ENCODE measurements at places on chromosomes 7 and 10. TPM values are rescaled to one million over a fixed set of nuclear protein-coding genes. Genes with fewer than 3 reads are reported as not detected.

GRCh38 chr7:35258125-35258867 is 4.4 kb upstream of the TBX20 start:
- no peak for DNase-seq

DNA sequence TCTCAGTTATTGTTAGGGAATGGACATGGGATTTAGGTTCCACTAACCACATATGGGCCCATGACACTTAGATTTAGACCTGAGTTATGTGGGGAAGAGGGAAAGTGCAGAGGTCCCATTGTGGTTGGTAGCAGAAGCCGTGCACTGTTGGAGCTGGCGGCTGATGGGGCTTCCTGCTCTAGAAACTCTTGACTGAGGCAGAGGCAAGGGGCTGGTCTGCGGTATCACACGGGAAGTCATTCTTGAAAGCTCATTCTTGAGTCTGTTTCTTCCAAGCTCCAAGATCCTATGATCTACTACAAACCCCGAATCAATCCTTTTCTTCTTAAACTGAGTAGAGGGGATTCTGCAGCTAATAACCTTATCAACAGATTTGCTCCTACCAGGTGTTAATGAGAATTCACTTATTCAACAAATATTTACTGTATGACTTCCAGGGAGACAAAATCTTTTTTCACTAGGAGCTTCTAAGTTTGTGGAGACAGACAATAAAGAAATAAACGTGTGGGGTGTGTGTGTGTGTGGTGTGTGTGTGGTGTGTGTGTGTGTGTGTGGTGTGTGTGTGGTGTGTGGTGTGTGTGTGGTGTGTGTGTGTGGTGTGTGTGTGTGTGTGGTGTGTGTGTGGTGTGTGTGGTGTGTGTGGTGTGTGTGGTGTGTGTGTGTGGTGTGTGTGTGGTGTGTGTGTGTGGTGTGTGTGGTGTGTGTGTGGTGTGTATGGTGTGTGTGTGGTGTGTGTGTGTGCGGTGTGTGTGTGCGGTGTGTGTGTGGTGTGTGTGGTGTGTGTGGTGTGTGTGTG is 57.1 kb downstream of the AOC1 start:
- peak; percentile 55 for DNase-seq

- DNase-seq, result no peak
Observed at GRCh38 chr7:111091593-111092358, 849 bp downstream of the LRRN3 start.

DNA sequence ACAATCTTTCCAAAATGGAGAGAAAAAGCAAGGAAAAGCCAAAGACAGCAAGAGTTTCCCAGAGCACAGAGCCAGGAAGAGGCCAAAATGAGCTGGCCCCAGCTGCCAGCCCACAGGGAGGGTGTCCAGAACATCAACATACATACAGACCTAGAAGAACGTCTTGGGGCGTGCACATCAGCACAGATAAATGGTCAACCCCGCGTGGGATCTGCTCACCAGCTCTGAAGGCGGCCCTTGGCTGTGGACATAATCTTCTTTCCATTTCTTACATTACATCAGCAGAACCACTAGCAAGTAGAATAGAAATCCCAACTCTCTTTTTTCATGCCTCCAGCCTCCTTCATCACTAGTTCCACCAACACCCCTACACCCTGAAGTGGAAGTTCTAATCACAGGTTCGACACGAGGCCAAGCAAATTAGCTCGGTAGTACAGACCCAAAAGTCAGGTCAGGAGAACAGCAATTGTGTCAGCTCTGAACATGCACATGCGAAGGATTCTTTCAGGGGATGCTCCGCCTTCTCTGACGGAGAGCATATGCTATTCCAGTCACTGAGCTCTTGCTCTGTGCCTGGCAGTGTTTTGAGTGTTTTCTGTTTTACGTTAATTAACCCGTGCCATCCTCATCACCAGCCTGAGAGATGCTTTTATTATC is 16.4 kb downstream of the SH3PXD2A start:
- DNase-seq, result no peak

GRCh38 chr10:26177341-26177740 is 39.2 kb upstream of the GAD2 start:
- no peak for DNase-seq

- no peak for DNase-seq
Observed at GRCh38 chr10:118790058-118790457, 35.3 kb upstream of the CACUL1 start.

GRCh38 chr7:8325067-8325466 is 63.1 kb upstream of the ICA1 start:
- no peak for DNase-seq

DNA sequence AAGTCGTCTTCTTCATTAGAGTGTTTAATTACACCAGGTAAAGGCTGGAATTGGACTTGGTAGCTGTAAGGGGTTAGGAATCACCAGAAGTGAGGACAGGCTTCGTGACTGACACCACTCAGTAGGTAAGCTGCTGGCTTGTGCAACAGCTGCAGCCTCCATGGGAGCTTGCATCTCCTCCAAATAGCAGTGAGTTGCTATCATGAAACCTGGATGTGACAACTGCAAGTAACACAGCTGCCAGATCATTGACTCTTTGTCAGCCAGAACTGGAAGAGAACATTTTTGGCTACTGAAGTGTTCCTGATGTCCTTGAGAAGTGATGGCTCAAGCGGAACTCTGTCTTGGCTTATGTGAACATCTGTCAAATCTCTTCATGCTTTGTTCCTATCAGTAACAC is 64.1 kb upstream of the MSRB2 start:
- no peak for DNase-seq

DNA sequence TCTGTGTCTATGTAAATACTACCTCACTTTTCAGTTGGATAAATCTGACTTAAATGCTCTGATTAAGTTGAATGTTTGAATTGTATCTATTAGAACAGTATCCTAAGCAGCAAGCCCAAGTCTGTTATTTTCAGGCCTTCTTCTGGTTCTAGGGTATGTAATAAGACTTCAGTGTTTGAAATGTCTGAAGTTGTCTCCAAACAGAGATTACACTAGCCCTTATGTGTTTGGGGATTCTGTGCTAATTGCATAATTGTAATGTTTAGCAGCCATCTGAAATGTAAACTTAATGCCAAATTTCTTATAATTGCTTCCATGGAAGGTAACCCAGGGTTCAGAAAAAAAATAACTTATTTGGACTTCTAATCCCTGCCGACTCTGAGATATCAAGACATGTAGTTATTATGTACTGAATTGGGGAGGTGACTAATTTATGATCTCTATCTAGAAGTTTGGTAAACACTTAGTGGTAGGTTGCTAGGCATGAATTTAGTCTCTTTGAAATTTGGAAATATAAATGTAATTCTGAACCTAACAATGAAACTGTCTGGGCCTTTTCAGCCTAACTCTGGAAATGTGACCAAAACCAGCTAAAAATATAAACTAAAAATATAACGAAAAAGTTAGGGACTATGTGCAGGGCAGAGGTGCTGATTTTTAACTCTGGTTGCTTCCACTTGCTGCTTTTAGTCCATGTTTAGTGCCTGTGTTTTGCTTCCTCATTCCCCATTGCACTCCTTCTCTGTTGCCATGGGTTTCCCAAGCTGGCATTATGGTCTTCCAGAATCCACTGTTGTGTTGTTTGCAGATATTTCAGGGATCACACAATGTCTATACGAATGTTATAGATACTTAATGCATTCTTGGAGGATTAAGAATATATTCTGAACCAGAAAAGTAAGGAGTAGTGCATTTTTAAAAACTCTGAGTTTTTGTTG is 54.8 kb downstream of the MCU start:
- DNase-seq, result no peak

DNA sequence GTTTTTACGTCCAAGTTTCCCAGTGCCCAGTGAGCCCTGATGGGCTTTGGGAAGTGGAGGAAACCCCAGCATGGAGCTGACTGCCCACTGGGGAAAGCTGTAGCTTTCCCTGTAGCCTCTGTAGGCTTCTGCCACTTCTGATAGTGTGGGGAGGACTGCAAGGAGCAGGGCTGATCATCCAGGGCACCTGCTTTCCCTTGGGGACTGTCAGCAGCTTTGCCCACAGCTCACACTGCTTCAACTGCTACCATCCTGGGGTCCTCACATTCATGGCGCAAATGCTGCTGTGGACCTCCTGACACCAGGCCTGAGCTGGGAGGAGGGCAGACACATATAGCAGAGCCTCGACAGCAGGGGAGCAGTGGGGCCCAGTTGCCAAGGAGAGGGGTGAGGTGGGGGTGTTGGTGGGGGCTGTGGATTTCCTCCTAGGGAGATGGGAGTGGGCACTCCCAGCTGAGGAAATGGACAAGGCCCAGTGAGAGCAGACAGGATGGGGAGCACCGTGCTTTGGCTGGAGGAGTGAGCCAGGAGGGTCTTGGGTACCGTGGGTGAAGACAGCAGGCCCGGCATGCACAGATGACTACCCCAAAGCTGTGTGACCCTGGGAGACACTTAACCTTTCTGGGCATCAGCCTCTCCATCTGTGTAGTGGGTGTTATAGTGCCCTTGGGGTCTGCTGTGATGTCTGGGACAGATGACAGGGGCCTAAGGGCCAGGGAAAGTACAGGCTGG is 16.2 kb downstream of the RAMP3 start:
- DNase-seq, result peak; percentile 16

DNA sequence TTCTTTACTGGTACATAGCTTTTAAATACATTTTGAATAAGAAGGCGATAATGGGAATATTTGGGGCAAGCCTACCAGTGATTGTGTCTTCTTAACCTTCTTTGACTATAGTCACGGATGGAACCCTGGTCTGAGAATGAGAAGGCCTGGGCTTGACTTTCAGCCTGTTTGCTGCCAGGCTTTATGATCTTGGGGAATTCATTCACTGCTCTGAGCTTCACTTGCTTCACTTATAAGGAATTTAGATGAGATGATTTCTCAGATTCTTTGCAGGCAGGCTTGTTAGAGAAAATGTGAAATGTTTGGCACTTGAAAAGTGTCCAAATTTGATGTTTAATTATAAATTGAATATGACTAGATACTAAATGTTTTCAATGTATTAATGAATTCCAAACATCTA is 42.5 kb downstream of the NUP205 start:
- no peak for DNase-seq

- no peak for DNase-seq
Observed at GRCh38 chr7:29723599-29723998, 82.7 kb upstream of the WIPF3 start.

GRCh38 chr7:121500360-121501058 is 104.4 kb upstream of the FAM3C start:
- DNase-seq, result no peak

DNA sequence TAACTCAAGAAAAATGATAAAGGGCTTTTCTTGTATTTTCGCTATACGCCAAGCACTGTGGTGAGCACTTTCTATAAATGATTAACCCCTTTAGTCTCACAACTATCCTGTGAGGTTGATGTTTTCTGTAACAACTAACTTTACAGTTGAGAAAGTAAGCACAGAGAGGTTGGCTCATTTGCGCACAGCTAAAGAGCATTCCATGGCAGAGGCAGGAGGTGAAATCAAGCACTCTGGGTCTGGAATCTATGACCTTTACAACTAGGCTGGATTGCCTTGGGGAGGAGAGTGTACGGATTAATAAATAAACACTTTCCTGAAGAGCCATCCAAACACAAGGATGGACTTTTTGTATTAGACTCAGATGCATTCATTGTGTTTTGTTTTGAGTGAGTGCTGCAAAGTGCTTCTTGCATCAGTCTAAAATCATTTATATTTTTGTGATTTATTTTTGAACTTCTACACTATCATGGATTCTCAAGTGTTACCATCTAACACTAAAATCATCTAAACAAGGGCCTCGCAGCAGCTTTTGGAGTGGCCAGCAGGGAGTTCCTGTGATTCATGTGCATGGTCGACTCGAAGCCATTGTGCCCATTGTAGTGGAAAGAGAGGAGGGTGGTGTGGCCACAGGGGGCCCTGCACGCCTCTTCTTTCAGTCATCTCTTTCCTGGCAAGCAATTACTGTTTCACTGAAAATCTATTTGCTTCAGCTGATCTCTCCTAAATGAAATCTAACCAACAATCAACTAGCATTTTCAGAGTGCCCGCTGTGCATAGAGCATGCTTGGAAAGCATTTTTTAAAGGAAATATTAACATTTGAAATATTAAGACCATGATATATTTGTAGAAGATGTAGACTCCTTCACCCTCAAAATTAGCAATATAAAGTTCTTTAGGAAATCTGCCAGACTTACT is 633.4 kb upstream of the COBL start:
- no peak for DNase-seq

- DNase-seq, result no peak
Observed at GRCh38 chr10:50561266-50561665, 62.5 kb downstream of the SGMS1 start.

GRCh38 chr7:98760201-98760651 is 109.6 kb downstream of the TMEM130 start:
- no peak for DNase-seq

The MMP21 gene
- total RNA-seq, result 0.25 TPM

The ACTR3C gene
- total RNA-seq, result 6.4 TPM

The GCK gene
- total RNA-seq, result 0.30 TPM

The PKD2L1 gene
- not detected for total RNA-seq

The TEX47 gene
- total RNA-seq, result not detected

The AS3MT gene
- total RNA-seq, result 1.1 TPM

The HPS1 gene
- total RNA-seq, result 88.5 TPM

The CHAT gene
- not detected for total RNA-seq

The ARHGAP21 gene
- 23.5 TPM for total RNA-seq

All from activated naive CD8-positive, alpha-beta T cell treated with anti-CD3 and anti-CD28 coated beads, Interleukin-2, amount 10 ng/mL, durations not matched to agents 7 days and 5 days (primary cell).